ENCODE measurements at places on chromosomes 2 and 18. TPM values are rescaled to one million over a fixed set of nuclear protein-coding genes. Genes with fewer than 3 reads are reported as not detected.
A peak's percentile ranks its signal among the peaks of the same experiment; 100 is the strongest.

DNA sequence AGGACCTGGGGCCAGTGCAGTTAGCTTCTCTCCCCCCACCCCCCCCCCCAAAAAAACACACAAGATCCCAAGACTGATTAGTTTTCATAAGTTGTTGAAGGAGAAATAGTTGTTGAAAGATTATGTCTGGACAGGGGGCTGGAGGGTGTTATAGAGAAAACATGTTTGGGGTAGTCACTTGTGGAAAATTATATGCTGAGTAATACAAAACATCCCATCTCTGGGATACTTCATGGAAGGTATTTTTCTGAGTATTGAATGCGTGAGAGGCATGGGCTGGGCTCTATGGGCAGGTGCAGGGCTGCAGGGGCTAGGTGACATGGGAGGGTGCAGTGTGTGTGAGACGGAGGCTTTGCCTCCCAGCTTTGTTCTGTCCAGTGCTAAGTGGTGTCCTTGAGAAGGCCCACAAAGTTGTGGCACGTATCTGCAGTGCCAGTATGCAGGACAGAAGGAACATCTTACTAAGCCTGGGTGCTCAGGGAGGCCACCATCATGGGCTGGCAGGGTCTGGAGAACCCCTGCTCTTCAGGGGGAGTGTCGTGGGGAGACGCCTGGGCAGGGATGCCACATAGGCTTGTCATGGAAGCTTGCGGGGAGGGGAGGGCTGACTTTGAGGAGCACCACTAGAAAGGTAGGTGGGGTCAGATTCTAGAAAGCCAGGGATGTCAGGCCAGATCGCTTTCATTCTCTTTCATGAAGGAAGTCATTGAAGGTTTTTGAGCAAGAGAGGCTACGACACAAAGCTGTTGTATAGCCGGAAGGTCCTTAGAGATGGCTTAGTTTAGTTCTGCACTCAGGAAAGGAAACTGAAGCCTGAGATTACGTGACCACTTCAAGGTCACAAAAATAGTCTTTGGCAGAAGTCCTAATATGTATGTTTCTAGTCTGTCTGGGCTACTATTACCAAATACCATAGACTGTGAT is 232.0 kb downstream of the LDLRAD4 start:
- peak overlapping the region; percentile 26 for H3K27ac ChIP-seq
- no peaks in the 10 kb centered on the region for H3K36me3 ChIP-seq
- H3K27me3 ChIP-seq = no peaks in the 10 kb centered on the region
- H3K4me3 ChIP-seq = no peak overlapping the region
- peaks cover 8% of the 10 kb centered on the region for H3K4me1 ChIP-seq

DNA sequence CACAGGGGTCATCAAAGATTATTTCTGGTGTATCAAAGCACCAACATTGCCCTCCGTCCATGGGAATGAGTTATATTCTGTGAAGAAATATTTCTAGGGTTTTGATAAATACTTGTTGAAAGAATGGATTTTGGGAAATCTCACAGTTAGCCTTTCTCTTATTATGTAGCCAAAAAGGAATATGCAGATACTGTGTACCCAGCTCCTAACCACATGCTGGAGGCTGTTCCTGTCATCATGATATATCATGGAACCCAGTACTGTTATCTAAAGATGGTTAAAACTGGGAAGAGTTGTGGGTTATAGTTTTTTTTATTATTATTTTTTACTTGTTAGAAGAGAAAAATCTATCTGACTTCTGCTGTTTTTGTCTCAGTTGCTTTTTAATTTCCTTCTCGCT is 82.8 kb downstream of the POLE4 start:
- H3K36me3 ChIP-seq = peaks cover 3% of the 10 kb centered on the region
- peaks cover 6% of the 10 kb centered on the region for H3K4me1 ChIP-seq
- no peak overlapping the region for H3K4me3 ChIP-seq
- no peaks in the 10 kb centered on the region for H3K27me3 ChIP-seq
- H3K27ac ChIP-seq = no peak overlapping the region

- H3K4me3 ChIP-seq = no peak overlapping the region
- H3K27ac ChIP-seq = no peak overlapping the region
- no peaks in the 10 kb centered on the region for H3K36me3 ChIP-seq
- H3K4me1 ChIP-seq = no peaks in the 10 kb centered on the region
Observed at GRCh38 chr2:166891727-166892126, 3.4 kb downstream of the XIRP2 start.

- H3K4me1 ChIP-seq = no peaks in the 10 kb centered on the region
- no peak overlapping the region for H3K27ac ChIP-seq
- H3K27me3 ChIP-seq = no peaks in the 10 kb centered on the region
- DNase-seq = no peak
Observed at GRCh38 chr2:236793023-236794011, 223.7 kb downstream of the ACKR3 start.

DNA sequence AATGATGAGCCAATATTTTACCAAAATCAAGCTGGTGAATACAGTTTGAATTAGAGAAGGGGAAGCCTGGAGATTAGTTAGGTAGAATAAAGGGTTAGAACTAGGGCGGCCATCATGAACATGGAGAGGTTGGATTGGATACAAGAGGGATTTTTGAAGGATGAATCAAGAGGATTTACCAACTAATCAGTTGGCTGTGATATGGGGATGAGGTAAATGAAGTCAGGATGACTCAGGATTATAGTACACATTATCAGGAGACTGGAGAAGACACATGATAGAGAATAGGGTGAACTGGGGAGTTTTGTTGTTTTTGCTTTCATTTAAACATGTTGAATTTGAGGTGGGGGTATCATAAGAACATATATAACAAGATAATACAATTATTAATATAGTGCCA is 73.8 kb upstream of the PROKR1 start:
- H3K27ac ChIP-seq = no peak overlapping the region
- no peaks in the 10 kb centered on the region for H3K4me1 ChIP-seq
- DNase-seq = no peak
- H3K4me3 ChIP-seq = no peak overlapping the region
- no peaks in the 10 kb centered on the region for H3K27me3 ChIP-seq

GRCh38 chr2:240637116-240637900 is 12.0 kb downstream of the GPR35 start:
- no peaks in the 10 kb centered on the region for H3K4me1 ChIP-seq
- H3K4me3 ChIP-seq = no peak overlapping the region
- no peaks in the 10 kb centered on the region for H3K27me3 ChIP-seq
- H3K36me3 ChIP-seq = no peaks in the 10 kb centered on the region

Gene DGUOK
- total RNA-seq = 51.2 TPM

Gene C2orf66
- not detected for total RNA-seq

Gene RRM2
- 15.6 TPM for total RNA-seq
